Posterior vena cava (tissue), 2 donors: ENCODE measurements at places on chromosomes 11 and 22. TPM values are rescaled to one million over a fixed set of nuclear protein-coding genes. Genes with fewer than 3 reads are reported as not detected.
A peak's percentile ranks its signal among the peaks of the same experiment; 100 is the strongest.

The TUBA8 gene
- total RNA-seq: 2.3 TPM

The HMOX1 gene
- 14.4 TPM for total RNA-seq

The CCDC87 gene
- 0.24 TPM for total RNA-seq

DNA sequence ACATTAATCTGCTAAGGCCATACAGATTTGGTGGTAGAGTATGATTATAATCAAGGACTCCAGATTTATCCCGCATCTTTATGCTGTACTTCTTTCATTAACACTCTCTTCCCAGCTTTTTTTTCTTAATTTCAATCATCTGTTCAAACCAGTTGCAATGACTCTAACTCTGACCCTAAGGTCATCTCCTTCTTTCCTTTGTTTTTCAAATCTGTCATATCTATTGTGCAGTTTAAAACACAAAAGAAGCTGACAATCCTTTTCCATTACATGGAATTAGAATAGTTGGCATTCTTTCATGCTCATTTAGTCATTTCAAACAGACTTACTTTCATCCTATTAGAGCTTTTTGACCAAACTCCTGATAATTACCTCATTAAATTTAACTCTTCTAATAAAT lies 53.6 kb upstream of the GRM5 start:
- no peak for DNase-seq

GRCh38 chr11:27395556-27396258 lies 32.7 kb upstream of the CCDC34 start:
- DNase-seq: no peak

DNA sequence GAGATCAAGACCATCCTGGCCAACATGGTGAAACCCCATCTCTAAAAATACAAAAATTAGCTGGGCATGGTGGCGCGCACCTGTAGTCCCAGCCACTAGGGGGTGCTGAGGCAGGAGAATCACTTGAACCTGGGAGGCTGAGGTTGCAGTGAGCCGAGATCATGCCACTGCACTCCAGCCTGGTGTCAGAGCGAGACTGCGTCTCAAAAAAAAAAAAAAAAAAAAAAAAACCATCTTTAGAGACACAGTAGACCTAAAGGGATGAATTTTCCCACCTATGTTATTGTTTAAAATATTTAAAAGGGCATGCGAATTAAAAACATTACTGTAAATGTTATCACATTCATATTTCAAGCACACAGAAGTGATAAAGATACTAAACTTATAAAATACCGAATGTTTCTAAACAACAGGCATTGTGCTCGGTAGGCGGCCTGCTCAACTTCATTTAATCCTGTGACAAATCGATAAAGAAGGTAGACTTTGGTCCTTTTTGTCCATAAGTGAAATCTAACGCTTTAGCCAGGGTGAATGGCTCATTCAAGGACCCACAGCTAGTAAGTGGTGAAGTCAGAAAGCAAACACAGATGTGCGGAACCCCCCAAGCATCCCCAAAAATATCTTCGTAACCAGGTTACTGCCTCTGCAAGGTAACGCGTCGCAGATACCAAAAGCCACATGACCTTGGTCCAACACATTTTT lies 16.1 kb downstream of the NCAPD3 start:
- peak; percentile 78 for DNase-seq
